ENCODE measurements at places on chromosomes 11 and 22.

DNA sequence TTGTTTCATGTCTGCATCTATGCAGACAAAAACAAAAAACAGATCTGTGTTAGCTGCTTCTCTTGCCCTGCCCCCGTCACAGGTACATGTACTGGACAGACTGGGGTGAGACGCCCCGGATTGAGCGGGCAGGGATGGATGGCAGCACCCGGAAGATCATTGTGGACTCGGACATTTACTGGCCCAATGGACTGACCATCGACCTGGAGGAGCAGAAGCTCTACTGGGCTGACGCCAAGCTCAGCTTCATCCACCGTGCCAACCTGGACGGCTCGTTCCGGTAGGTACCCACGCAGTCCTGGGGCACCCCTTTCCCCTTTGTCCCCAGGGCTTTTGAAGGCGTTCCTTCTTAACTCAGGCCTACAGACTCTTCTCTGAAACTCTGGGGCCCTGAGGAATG is 45.2 kb downstream of the LRP5 start:
- DNase-seq, result no peak

GRCh38 chr11:46003572-46003971 is 81.1 kb downstream of the LARGE2 start:
- DNase-seq, result no peak

- DNase-seq, result no peak
Observed at GRCh38 chr11:65440831-65441499, 18.4 kb downstream of the NEAT1 start.

DNA sequence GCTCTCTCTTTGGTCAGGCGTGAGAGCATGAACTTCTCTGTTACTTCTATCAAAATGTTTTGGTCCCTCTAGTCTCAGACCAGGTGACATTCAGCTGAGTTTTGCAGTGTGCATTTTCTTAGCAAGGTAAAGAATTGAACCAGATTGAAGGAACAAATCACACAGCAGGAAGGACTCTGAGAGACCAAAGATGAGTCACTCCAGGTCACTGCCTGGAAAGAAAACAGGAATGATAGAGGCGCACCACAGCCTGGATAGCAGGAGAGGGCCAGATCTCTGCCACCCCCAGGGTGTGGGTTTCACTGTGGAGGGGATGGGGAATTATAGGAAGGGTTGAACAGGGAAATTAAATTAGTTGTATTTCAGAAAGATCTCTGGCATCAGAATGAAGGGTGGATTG is 788.3 kb downstream of the NTM start:
- no peak for DNase-seq

DNA sequence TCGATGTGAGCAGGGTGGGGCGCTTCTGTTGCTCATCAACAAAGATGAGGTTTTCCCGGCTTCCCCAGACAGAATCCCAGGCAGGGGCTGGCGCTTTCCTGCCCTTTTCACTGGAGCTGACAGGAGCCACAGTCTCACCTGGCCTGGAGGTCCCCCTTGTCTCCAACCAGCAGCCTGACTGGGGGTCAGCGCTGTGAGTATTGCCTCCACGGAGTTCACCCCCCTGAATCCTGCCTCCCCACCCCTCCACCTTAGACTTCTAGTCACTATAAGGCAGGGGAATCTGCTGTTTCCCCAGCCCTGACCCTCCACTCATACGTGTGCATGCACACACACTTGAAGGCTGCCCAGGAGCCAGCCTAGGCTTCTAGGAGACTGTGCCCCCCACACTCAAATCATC is 58.8 kb upstream of the LYVE1 start:
- DNase-seq, result no peak

GRCh38 chr11:78876676-78877075 is 302.0 kb upstream of the NARS2 start:
- DNase-seq, result no peak

DNA sequence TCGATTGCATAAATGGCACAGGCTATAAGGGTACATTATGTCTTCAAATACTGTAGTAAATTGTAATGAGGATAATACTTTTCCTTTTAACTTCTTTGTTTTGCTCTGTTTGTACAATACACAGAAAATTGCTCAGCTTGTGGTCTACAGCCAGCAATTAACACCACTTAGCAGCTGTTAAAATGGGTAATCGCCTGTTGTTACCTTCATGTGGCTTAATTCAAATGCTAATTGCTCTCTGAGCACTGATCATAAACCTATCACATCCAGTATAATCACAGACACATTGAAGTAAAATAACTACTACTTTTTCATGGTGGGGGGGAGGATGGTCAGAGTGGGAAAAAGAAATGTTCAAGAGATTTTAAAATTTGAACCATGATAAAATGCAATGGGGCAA is 1164.1 kb upstream of the CNTN5 start:
- no peak for DNase-seq

DNA sequence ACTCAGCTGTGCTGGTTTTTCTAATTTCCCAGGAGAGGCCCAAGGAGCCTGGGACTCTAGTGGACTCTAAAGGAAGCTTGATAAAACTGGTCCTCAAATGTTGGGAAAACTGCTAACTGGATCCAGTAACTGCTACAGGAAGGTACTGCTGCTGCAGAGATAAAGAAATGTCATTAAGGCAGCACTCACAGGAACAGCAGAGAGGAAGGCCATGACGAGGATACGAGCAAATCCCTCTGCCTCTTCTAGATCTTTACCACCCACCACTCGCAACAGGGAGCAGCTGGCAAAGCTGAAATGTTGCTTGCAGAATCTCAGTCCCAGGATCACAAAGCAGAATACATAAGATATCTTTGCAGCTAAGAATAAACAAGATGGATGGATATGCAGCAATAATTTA is 23.5 kb downstream of the TTC28 start:
- no peak for DNase-seq

DNA sequence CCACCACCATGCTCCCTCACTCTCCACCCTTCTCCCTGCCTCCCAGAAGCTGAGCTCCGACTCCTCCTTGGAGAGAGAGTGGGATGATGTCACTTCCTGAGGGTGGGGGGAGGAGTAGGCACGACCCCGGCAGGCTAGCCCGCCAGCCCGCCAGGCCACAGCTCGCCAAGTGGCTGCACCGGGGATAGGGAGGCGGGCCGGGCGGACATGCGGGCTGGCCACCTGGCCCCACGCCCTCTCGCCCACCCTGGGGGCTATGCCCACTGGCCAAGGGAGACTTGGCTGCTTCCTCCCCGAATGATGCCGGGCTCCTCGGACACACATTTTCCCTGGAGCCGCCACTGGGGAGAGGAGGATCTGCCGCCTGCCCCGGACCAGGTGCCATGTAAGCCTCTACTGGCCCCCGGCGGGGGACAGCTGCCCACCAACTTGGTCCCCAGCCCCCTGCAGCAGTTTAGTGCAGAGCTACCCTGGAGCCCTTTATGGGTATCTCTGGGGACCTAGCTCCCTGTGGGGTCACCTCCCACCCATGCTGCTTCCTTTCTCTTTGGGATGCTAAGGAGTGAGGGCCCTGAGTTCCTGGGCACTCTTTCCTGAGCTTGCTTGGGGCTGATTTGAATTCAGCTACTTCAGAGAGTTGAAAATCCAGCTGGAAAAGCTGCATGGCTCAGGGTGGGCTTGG is 33.7 kb upstream of the MYRF start:
- DNase-seq, result no peak

GRCh38 chr11:117704395-117705100 is 92.5 kb downstream of the DSCAML1 start:
- DNase-seq, result no peak

DNA sequence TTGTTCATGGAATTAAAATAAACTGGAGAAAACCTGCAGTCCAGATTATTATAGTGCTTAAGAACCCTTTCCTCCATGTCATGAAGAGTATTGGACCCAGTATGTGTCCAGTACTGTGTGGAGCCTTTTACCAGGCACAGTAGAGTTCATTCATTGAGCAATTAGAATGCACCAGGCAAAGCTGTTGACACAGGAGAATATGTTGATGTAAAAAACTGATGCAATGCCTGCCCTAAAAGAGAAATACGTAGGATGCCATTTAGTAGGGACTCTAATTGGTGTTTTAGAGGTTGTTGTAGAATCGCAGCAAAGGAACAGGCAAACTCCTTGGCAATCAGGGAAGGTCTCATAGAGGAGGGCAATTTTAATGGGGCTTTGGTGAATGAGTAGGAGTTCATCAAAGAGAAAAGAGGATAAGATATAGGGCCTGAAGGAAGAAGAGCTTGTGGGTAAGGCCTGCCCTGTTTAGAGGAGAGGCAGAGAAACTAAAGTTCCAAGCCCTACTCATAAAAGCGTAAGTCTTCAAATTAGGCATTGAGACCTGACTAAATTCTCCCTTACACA is 126.4 kb downstream of the SEZ6L start:
- DNase-seq, result no peak

GRCh38 chr11:1281326-1281973 is 28.0 kb downstream of the TOLLIP start:
- no peak for DNase-seq

- no peak for DNase-seq
Observed at GRCh38 chr11:58784995-58785394, 53.3 kb upstream of the GLYAT start.

DNA sequence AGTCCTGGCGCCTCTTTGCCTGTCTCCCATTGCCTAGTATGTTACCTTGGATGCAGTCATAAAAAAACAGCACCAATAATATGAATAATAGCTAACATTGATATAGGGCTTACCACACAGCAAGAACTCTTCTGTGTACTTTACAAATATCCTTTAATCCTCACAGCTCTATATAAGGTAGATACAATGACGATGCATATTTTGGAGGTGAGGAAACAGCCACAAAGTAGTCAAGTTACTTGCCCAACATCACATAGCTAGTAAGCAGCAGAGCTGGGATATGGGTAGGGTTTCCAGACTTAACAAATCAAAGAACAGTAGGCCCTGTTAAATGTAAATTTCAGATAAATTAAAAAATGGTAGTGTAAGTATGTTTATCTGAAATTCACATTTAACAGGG is 128.8 kb downstream of the ST3GAL4 start:
- DNase-seq, result no peak

GRCh38 chr22:29152954-29153719 is 52.6 kb upstream of the EMID1 start:
- no peak for DNase-seq

- DNase-seq, result no peak
Observed at GRCh38 chr11:87908086-87908485, 267.2 kb downstream of the RAB38 start.

- no peak for DNase-seq
Observed at GRCh38 chr11:119764108-119764868, 35.3 kb upstream of the NECTIN1 start.

DNA sequence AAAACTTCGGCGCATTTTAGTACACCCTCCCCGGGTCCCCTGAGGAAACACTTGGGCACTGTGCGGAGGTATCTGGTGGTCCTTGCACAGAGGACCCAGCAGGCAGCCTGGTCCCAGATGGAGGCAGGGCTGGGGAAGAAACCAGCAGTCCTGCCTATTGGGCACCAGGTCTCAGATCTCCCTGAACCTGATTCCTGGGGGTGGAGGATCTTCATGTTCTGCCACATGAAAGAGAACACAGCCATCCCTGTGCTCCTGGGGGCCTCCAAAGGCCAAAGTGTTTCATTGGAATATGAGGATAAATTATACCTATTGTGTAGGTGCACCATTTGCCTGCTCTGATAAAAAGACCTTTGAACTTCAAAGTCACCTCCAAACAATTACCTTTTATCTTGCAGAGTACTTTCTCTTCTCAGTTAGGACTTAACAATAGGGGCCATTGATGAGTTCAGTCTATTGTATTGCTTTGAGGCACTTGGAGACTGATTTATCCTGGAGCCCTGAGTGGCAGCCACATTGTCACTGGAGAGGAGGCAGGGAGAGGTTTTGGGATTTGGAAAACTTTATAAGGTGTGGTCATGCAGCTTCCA is 1.8 kb downstream of the RCN1 start:
- DNase-seq, result no peak

DNA sequence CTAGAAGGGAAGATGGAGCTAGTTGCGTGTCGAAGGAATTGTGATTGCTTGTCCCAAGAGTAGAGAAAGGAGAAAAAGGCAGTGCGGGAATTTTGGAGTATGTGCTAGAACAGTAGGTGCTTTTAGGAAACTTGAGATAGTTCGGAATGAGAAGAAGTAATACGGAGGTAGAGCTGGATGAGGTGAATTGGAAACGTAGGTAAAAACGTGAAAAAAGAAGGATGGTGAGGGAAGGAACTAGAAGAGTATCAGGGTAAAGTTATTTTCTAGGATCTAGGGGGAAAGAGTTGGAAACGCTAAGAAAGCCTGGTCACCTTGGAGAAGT is 1.4 kb downstream of the CEP57 start:
- DNase-seq, result no peak

DNA sequence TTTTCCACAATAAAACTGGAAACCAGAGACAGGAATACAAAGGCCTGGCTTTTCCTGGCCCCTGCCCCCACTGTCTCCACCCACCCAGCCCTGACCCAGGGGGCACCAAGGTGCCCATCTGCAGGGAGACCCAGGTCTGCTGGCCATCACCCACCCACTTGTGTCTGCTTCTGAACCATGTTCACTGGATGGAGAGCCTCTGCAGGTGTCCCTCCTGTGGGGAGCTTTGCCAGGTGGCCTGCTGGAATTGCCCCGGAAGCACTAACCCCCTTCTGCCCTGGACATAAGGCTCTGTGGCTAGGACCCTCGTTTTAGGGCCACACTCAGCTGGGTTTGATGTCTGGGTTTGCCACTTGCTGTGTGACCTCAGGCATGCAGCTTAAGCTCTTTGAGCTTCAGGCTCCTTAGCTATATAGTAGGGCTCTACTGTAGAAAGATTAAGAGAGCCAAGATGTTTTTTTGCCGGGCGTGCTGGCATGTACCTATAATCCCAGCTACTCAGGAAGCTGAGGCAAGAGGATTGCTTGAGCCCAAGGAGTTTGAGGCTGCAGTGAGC is 3.9 kb downstream of the SCARF2 start:
- no peak for DNase-seq

DNA sequence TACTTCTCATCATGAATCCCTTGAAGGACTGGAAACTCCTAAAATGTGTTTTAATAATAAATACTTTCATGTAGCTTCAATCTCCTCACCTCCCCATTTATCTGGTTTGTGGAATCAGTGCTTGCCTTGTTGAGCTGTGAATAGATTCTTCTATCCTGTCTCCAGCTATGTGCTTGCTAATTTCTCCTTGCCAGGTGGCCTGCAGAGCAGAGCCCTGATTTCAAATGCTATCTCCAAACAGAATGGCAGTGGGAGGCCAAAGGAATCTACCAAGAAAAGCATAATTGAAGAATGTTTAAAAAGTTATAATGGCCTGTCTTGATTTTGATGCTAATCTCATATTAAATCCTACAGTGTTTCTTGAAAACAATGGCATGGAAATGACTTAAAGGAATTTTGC is 309.3 kb upstream of the CHORDC1 start:
- no peak for DNase-seq

All from glomerular endothelial cell (primary cell).